ENCODE measurements at places on chromosomes 3 and 15.

DNA sequence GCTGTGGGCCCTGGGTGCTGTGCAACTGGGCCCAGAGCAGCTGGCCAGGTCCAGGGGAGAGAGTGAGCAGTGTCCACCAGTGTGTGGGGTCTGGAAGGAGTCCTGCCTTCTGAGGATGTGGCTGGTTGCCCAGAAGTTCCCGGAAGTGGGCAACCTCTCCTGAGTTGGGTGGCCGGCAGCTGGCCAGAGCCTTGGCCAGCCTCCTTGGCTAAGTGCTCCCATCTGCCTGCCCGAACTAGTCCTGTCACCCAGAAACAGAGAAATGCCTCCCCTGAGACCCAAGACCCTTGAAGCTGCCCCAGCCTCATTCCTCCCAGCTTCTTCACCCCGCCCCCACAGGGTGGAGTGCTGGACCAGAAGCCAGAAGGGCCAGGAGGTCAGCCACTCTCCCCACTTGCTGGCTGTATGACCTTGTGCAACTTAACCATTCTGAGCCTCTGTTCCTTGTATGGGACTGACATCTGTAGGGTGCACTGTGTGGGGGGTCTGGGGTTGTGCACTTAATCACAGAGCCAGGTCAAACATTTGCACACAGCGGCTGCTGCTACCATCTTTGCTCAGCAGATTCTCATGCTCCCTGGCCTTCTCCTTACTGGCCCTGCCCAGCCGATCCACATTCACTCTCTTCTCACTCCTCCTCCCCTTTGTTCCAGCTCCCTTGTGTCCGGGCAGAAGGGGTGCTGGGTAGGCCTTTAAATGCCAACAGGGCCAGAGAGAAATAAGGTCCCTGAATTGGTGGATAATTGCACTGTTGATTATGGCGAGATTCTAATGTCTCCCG, 7.5 kb upstream of the ALAS1 start:
- no peak for DNase-seq

GRCh38 chr3:196694202-196694638, 17.8 kb downstream of the CEP19 start:
- peak; percentile 20 for DNase-seq

GRCh38 chr3:12574131-12574530, 17.2 kb downstream of the MKRN2 start:
- DNase-seq: no peak

DNA sequence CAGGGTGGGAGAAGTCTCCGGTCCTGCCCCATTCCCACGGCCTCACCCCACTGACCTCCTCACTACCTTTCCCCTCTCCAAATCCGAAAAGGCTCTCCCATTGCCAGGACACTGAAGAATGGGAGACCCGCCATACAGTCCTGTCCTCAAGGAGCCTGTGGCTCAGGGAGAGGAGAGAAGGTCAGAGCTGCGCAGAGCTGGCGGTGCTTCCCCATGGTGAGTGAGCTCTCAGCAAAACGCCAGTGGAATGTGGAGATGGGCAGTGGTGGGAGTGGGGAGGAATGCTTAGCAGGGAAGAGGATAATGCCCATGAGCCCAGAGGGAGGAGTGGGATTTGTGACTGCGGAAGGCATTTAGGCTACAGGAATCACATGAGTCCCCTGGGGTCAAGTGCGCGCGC, 20.1 kb downstream of the FAM43A start:
- DNase-seq: no peak

DNA sequence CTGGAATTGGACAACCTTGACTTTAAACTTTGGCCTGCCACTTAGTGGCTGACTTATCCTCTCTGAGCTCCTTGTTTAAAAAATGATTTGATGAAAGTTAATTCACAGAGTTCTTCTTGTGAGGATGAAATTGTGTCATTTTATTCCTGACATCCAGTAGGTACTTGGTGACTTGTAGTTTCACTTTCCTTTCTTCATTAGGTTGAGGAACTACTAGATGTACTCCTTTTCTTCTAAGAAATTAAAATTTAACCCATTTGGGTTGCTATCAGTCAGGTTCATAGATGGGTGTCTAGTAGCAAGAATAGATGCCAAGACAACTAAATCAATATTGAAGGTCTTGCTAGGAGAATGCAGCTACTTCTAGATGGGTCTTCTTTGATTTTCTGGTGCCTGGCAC, 5.2 kb downstream of the NR1D2 start:
- no peak for DNase-seq

- DNase-seq: no peak
These were observed 108.3 kb downstream of the SV2B start for GRCh38 chr15:91208371-91208770.

DNA sequence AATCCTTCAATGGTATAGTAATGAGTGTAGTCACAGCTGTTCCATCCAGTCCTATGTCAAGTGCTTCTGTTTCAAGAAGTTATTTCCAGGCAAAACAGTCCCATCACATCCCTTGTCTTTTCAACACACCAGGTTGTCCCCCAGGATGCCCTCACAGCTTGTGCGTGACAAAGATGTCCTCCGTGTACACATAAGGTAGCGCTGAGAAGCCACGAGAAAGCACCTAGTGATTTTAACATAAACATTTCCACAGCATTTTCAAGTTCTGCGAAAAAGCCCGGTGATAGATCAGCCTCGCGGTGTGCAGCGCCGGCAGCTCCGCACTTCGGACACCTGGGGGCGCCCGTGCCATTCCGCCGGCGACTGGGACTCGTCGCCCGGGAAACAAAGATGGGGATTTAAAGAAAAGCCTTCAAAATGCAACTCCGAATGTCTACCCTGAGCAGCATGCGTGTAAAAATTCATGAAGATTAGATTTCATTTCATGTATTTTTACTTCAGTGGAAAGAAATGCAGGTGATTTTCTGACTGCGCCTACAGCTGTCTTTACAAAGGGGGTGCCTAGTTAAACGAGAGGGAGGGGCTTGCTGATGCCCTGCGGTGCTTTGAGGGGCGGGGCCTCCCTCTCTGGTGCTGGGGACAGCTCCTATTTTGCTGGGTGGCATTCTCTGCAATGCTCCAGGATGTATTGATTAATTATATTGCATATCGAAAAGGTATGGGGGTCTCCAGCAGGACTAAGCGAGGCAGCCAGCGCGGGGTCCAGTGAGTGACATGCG, 49.9 kb downstream of the KY start:
- DNase-seq: peak; percentile 80

DNA sequence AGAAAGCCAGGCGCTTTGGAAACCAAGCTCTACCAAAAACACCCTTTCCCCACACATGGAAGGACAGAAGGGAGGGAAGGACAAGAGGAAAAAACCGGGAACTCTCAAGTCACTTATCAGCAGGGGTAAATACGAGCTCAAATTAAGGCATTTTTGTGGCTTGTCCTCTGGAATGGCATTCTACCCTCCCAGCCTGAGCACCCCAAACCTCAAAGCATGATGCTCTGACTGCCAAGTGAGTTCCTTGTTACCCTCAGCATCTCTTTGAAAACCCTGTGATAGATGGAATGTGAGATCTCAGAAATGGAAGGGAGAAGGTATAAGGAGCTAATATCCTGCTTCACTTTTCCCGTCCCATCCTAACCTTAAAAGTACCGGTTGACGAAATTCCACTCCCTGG, 8.1 kb upstream of the CSPG5 start:
- no peak for DNase-seq

DNA sequence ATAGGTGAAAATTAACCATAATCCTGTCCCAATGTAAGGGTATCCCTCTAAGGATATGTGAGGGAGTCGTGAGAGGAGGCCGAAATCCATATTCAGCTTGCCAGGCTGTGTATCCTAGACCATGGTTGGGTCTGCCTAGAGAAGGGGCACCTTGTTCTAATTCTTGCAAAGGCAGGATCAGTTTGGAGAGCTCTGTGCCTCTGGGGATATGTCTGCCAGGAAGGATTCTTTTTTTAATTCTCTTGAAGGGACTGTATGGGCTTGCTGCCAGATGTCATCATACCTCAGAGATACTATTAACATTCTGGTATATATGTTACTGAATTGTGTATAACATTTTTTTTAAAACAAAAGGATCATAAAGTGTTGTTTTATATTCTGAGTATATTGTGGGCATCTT, 2.4 kb downstream of the ATP1B3 start:
- DNase-seq: no peak

GRCh38 chr3:55554634-55555425, 67.7 kb upstream of the WNT5A start:
- no peak for DNase-seq

GRCh38 chr3:20185331-20185678, 701 bp downstream of the SGO1 start:
- peak; percentile 20 for DNase-seq

GRCh38 chr3:112397556-112397955, 64.6 kb downstream of the CD200 start:
- DNase-seq: no peak

GRCh38 chr3:188239577-188239976, 85.6 kb downstream of the LPP start:
- no peak for DNase-seq

GRCh38 chr15:71152542-71152941, 37.3 kb downstream of the THSD4 start:
- DNase-seq: no peak

GRCh38 chr3:45566196-45566595, 28.4 kb upstream of the LIMD1 start:
- DNase-seq: no peak

GRCh38 chr3:57942388-57942787, 65.8 kb upstream of the FLNB start:
- DNase-seq: no peak

- DNase-seq: no peak
These were observed 378.2 kb upstream of the SOX14 start for GRCh38 chr3:137385922-137386321.

DNA sequence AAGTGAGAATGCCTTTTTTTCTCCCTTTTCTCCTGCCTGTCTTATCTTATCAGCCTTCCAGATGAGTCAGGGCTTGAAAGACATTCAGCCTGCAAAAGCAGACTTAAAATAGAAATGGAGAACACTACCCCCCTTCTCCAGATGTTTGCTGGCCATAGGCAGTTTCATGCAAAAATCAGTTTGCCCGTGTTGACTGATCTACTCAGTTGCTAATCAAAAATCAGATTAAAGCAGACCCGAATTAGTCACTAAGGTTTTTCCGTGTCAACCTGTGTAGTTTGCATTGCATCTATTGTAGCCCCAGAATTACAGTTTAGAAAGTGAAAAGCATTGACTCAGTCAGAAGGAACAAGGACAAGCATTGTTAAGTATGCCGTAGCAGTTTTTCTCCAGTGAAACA, 56.2 kb downstream of the IL5RA start:
- no peak for DNase-seq

DNA sequence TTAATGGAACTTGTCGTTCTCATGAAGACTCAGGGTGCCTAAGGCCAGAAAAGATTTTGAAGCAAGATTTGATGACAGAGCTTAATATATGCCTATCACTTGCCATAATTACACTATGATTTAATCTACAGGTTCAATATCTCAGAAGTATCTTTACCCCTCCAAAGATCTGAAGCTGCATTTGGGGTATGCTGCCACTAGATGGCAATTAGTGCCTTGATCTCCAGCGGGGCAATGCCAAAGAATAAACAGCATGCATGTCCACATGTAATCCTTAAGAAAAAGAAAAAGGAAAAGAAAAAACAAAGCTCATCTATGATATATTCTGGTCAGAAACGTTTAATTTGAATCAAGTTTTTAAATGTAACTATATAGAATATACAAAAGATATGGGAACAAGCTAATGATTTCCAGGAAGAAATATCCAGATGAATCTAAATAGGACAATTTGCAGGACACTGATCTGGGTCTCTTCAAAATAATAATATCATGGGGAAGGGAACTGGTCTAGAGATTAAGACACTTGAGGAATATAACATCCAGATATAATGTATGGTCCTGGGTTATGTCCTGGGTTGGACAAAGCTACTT, 55.0 kb upstream of the SOX14 start:
- no peak for DNase-seq

GRCh38 chr15:67085818-67086636, 20.6 kb downstream of the SMAD3 start:
- DNase-seq: peak; percentile 61

All from activated CD4-positive, alpha-beta T cell treated with anti-CD3 and anti-CD28 coated beads for 48 hours (primary cell).